AML-193 (cell line): ENCODE measurements at places on chromosomes 6 and 20.

DNA sequence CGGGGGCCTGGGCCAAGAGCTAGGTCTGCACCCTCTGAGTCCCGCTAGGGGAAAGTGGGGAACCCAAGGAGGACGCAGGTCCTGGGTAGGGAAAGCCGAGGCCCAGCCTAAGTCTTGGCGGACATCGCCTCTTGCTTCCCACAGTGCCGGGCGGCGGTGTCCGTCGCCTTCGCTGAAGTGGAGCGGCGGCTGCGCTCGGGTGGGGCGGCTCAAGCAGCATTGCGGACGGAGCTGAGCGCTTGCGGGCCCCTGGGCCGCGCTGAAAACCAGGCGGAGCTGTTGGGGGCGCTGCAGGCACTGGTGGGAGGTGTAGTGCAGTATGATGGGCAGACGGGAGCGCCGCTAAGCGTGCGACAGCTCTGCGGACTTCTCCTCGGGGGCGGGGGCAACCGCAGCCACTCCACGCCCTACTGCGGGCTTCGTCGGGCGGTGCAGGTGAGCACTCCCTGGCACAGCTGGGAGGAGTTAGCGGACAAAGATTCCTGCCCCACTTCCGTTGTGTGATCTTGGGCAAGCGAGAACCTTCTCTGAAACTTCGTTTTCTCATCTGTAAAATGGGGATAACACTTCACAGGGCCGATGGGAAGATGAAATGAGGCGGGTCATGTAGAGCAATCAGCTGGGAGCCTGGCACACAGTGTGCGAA lies 4.2 kb downstream of the PRSS16 start:
- no peak for DNase-seq

DNA sequence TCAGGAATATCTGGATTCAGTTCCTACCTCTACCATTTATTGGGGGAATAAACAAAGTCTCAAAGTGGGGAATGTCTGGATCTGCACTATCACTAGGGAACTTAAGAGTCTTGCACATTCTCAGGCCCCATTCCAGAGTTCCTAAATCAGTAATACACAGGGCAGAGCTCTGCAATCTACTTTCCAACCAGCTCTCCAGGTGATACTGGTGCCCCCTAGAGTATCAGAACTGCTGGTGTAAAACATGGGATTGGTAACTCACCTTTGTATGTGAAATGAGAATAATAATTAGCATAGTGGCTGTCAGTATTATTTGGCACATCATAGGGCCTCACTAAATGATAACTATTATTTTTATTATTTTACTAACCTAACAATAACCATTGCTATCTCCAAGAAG lies 278.8 kb upstream of the IMPG1 start:
- DNase-seq: peak; percentile 15

DNA sequence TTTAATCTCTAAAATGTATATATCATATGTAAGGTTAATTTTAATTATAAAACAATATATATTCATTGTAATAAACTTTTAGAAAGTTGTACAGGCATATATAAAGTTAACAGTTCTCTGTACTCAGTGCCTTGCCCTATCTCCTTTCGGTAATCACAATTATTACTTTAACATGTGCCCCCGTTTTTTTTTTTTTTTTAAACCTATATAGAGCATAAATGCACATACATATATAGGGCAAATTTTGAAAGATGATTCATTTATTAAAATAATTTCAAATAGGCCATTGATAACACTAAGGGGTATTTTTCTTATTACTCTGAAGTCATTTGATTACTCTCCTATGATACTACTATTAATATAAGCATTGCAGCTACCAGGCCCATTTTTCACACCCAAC lies 1.9 kb downstream of the ASF1A start:
- DNase-seq: no peak

- DNase-seq: no peak
Measured at GRCh38 chr20:49750611-49751396, 37.1 kb upstream of the B4GALT5 start.
